ENCODE measurements at places on chromosomes 11 and 22.

- DNase-seq, result no peak
Measured at GRCh38 chr11:9616042-9616675, 42.7 kb downstream of the WEE1 start.

- DNase-seq, result peak; percentile 32
Measured at GRCh38 chr11:118311518-118311917, 7.0 kb downstream of the CD3E start.

- no peak for DNase-seq
Measured at GRCh38 chr11:38791346-38791961, 2193.4 kb upstream of the RAG2 start.

DNA sequence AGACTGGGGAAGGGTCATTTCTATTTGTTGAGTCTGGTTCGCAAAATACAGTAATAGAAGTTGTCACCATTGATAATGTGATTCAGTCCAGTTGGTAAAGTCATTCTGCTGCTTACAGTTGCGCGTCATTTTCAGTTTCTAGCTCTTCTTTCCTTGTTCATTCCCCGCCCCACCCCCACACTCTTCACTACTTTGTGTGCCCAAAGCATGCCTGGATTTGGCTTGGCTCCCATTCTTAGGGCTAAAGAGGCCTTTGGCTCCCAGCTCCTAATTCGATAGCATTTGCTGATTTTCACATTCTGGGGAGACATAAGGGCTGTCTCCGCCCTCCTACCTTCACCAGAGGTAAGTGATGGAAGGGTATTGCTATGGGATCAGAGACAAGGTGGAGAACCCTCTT lies 43.0 kb downstream of the CECR2 start:
- DNase-seq, result no peak

DNA sequence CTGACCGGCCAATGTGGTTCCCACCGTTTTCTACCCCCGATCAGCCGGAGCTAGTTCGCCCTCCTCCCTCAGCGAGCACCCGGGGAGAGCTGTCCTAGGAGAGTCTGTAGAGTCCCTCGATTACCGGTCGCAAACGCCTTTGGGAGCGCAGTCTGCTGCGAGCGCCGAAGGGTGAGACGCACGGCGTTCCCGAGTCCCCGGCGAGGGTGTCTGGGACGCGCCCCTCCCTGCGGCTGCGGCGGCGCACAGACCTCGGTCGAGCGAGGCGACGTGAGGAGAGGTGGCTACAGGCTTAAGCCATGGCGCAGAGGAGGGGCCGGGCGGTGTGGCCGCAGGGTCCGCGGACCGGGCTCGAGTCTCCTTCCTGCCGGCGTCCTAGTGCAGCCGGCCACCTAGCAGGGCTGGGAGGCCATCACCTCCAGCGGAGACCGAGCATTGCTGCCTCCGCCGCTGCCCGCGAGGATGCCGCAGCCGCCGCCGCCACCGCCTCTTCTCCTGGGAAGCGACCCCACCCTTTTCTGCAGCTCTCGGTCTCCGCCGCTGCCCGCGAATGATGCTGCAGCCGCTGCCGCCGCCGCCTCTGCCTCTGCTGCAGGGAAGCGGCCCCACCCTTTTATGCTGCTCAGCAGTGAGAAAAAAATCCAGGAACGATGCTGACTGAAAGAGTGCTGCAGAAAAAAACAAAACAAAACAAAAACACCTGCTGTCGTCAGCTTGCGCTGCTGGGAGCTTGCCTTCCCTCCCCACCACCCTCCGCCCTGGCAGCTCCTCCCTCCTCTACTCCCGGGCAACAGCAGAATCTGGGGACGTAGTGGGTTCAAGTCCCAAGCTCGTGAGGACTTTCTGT lies at the start of gene MAP6:
TSS of gene MAP6 (minus strand) at position 588 of the 847 bp plus-strand sequence. CDS start 669 bp downstream, outside the sequence.
- peak; percentile 5 for DNase-seq

- no peak for DNase-seq
Measured at GRCh38 chr11:124961972-124962609, 8.1 kb downstream of the CCDC15 start.

- DNase-seq, result no peak
Measured at GRCh38 chr22:33020721-33021120, 37.5 kb downstream of the SYN3 start.

- no peak for DNase-seq
Measured at GRCh38 chr11:86923999-86924766, 31.0 kb downstream of the FZD4 start.

- no peak for DNase-seq
Measured at GRCh38 chr22:39967996-39968972, 8.1 kb downstream of the TMA7B start.

- DNase-seq, result no peak
Measured at GRCh38 chr11:34940026-34940677, 23.7 kb downstream of the PDHX start.

- DNase-seq, result no peak
Measured at GRCh38 chr11:17719028-17719937, at the start of gene MYOD1. Gene MYOD1 (plus strand): TSS chr11:17719571. CDS start chr11:17719783, 212 bp downstream.

- no peak for DNase-seq
Measured at GRCh38 chr11:87125257-87125656, 87.5 kb downstream of the TMEM135 start.

DNA sequence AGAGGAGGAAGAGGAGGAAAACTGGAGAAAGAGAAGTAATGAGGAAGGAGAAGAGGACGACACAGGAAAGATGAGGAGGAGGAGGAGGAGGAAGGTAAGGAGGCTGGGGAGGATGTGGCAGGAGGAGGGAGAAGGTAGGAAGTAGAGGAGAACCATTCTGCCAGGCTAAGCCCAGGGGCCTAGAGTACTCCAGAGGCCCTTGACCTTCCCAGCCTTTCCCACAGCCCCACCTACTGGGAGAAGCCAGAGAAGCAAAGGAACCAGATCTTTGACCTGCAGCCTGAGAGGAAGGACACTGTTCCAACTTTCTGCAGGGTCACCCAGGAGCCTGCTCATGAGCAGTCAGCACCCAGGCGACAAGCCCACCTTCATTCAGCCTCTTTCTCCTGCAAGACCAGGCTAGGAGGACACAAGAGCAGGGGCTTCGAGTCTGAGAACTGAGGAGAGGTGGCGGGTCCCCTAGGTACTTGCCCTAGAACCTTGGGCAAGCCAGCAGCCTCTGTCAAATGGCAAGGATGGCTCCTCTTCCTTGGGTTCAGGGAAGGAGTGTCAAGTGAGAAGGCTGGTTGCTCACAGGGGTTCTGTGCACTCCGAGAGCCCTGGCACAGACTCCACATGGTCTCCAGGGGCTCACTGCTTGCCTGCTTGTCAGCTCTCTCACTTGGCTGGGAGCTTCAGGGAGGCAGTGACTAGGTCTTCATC lies 27.9 kb upstream of the OAF start:
- no peak for DNase-seq

DNA sequence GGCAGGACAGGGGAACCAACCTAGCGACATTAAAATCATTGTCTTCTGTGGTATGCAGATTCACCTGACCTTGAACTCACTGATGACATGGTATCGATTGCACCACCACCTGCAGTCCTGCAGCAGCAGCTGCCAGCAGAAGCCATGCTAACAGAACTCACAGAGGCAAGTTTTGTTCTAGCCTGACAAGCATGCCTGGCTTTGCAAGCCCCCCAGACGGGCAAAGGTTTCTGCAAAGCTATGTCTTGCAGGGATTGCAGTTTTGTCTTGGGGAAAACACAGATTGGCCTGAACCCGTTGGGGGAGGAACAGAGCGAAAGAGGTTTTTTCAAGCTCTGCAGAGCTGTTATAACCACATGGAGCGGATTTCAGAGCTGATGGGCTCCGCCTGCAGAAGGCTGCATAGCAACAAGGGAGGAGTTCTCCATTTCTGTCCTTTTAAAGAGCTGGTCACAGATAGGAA lies 221.0 kb downstream of the HIPK3 start:
- no peak for DNase-seq

DNA sequence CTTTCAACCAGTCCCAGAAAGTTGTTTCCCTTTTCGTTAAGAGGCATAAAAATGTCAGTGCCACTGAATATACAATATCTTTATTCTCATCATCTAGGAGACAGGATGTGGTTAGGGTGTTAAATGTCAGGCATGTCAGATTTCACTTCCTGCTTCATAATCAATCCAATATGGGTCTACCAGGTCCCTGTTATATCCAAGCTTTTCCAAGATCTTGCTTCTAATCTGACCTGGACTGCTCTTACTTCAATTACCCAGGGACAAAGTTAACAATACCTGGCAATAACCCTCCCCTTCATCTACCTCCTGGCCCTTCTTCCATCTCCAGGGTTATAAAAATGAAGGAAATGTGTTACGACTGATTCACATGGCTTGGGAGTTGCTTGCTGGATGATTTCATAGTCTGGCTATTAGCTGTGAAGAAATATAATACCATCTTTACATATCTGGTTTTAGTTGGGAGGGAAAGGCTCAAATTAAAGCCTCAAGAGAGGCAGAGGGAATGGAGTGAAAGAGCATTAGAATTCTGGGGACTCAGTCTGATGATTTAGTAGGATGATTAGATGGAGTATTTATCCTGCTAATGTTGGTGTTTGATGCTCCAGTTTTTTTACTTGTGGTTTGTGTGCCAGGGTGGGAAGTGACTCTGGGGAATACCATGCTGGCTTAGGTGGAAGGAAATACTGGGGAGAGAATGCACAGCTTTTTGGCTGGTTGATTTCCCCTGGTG lies 534.3 kb downstream of the ETS1 start:
- DNase-seq, result no peak

- DNase-seq, result no peak
Measured at GRCh38 chr11:17799147-17799546, 64.6 kb downstream of the KCNC1 start.

GRCh38 chr22:31895411-31896123 lies 48.8 kb upstream of the YWHAH start:
- no peak for DNase-seq

DNA sequence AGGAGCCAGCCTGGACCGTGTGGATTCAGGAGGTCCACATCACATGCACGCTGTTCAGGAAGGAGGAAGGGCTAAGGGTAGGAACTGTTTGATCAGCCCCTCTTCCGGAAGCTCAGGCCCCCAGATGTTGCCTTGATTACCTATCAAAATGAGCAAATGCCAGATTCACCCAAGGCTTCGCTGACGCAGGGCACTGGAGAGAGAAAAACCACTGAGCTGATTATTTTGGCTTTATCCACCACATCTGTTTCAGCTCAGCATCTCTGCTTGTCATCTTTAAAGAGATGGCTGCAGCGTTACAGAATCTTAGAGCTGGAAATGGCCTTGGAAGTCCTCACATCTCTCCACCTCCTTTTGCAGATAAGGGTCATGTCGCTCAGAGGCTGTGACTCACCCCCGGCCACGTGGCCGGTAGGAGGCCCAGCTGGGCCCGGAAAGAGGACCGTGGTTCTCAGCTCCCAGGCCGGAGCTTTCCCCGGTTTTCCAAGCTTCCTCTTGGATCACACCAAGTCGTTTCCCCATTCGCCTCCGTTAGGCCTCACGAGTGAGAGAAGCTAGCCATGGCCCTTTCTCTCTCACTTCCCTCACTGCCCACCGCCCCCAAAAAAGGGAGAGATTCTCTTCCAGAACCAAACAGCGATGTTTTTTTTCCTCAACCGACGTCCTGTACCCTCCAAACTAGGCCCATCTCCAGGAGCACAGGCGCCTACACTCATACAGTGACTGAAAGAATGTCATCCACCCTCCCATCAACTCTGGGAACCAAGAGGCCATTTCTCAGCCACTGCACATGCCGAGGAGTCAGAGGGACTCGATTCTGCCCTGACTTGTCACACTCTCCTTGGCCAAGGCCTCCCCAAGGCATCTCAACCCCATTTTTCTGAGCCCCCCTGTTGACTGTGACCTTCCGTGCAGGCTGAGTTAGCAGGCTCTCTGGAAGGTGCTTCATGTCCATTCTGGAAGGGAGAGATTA lies 37.6 kb downstream of the LIF start:
- DNase-seq, result no peak
